IMR-90 (cell line): ENCODE measurements at places on chromosomes 3 and 15. TPM values are rescaled to one million over a fixed set of nuclear protein-coding genes. Genes with fewer than 3 reads are reported as not detected.

GRCh38 chr3:19347671-19348070 lies 199.4 kb downstream of the KCNH8 start:
- no peak for DNase-seq

GRCh38 chr3:66552846-66553245 lies 52.0 kb upstream of the LRIG1 start:
- DNase-seq = no peak

- peak; percentile 94 for DNase-seq
Measured at GRCh38 chr3:66795365-66795764, 202.7 kb upstream of the KBTBD8 start.

- DNase-seq = no peak
Measured at GRCh38 chr3:35335703-35336102, 303.6 kb upstream of the ARPP21 start.

- peak; percentile 35 for DNase-seq
Measured at GRCh38 chr15:81001152-81002008, 657 bp downstream of the TLNRD1 start.

- DNase-seq = no peak
Measured at GRCh38 chr3:141287326-141287725, 55.7 kb downstream of the PXYLP1 start.

- DNase-seq = no peak
Measured at GRCh38 chr3:52890735-52891134, 6.6 kb downstream of the STIMATE start.

DNA sequence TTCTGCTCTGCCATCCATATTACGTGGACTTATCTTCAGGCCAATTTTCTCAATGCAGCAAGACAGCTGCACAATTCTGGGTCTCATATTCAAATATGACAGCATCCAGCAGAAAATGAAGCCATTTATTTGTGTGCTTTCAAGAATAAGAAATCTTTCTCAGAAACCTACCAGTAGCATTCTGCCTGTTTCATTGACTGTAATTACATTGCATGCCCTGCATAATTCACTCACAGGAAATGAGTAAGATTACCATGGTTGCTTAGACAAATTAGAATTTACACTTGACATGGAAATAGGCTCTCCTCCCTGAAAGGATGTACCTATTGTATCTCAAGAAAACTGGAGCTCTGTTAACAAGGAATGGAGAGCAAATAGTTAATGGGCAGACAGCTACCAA lies 346.6 kb upstream of the DCBLD2 start:
- DNase-seq = peak; percentile 19

DNA sequence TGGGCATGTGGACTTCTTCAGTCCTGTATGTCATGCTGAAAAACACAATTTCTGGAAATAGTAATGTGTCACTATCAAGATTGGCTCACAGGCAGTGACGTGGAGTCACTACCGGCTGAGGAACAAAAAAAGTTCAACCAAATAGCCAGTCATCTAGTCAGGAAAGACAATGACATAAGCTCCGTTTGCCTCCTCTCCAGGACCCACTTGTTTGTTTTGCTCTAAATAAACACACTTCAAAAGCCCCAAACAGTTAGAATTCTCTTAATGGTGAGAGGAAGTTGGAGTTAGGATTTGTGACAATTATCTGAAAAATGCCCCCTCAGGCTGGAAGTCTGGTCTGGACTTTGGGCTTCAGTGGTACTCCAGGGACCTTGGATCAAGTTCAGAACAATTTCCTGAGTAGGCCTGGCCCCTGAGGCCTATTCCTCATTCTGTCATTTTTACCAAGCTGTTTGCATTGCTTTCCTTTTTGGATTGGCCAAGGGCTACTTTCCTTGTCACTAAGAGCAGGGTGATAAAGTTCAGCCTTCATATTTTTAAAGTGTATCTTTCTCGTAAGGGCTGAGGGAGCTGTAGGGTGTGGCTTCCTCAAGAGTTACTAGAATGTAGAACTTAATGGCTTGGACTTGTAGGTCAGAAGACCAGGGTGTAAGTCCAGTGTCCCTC lies 98.9 kb downstream of the EOMES start:
- DNase-seq = peak; percentile 28

The ATP13A5 gene
- total RNA-seq = not detected in 2 replicates

The PIF1 gene
- 3.9 and 5.3 TPM in 2 replicates for total RNA-seq

The RAB11A gene
- 376 and 462 TPM in 2 replicates for total RNA-seq

The CLSTN2 gene
- total RNA-seq = under 0.01 TPM in 2 replicates

The AGBL1 gene
- total RNA-seq = not detected in 2 replicates

The VIPR1 gene
- total RNA-seq = not detected in 2 replicates
